ENCODE measurements at places on chromosomes 5 and 9. TPM values are rescaled to one million over a fixed set of nuclear protein-coding genes. Genes with fewer than 3 reads are reported as not detected.

Gene CMYA5
- 3.2 TPM for total RNA-seq

Gene LCN1
- total RNA-seq = not detected

Gene PCDHA7
- total RNA-seq = not detected

Gene C5
- total RNA-seq = 415 TPM

Gene TMEM252
- total RNA-seq = 0.22 TPM

Gene F2R
- 11.7 TPM for total RNA-seq

Gene FAM153A
- 1.1 TPM for total RNA-seq

Gene PKN3
- 2.5 TPM for total RNA-seq

Gene LRRC19
- total RNA-seq = 0.80 TPM

Gene CDH10
- total RNA-seq = not detected

Gene SPATA31A3
- not detected for total RNA-seq

Gene RABGAP1
- 12.5 TPM for total RNA-seq

Gene BARHL1
- total RNA-seq = not detected

Gene SPATA31A6
- not detected for total RNA-seq

Gene ROPN1L
- total RNA-seq = not detected

Gene SLC45A2
- 0.46 TPM for total RNA-seq

Gene UNC5A
- total RNA-seq = not detected

Gene FOXD1
- total RNA-seq = not detected

Gene PCDHB14
- total RNA-seq = 1.00 TPM

Gene IL5
- not detected for total RNA-seq

Gene SNCB
- not detected for total RNA-seq

Gene KCTD16
- 0.02 TPM for total RNA-seq

Gene C9orf50
- not detected for total RNA-seq

Gene SLC35A4
- total RNA-seq = 28.3 TPM

Gene GARIN3
- total RNA-seq = not detected

Gene CDKN2B-AS1
- 0.18 TPM for total RNA-seq

Gene TTC23L
- total RNA-seq = not detected

Gene PFN3
- not detected for total RNA-seq

Gene C9orf72
- 4.9 TPM for total RNA-seq

Gene PGM5
- 3.2 TPM for total RNA-seq

Gene PCDHGB3
- total RNA-seq = 0.56 TPM

Gene FGF18
- not detected for total RNA-seq

Gene SLC46A2
- not detected for total RNA-seq
